ENCODE measurements at places on chromosomes 3 and 15.

DNA sequence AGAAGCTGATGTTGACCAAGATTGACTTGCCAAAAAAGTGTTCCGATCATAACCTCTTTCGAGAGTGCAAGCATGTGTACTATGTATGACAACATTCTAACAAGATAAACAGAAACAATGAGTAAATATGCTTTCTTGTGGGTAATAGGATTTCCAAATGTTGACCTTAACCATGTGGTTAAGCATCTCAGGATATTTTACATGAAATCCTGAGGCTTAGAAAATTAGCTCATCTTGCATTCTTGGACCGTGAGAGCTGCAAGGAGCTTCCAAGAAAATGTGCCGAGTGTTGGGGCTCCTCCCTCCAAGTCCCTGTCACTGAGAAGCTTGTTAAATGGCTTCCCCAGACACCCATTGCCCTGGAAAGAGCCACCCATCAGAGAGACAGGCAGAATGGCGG, 50.1 kb downstream of the C3orf20 start:
- no peak for DNase-seq

DNA sequence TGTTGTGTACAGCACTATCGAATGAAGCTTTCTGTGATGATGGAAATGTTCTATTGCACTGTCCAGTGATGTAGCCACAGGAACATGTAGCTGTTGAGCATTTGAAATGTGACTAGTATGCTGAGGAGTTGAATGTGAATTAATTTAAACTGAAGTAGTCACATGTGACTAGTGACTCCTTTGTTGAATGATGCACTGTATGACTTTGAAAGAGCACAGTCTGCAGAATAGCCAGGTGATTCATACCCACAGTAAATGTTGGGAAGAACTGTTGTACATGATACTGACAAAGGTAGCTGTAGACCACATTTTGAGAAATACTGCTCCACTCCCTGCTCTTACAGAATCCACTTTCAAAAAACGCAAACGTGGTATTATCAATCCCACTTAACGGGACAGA, 34.0 kb upstream of the ACTL6A start:
- DNase-seq = no peak

DNA sequence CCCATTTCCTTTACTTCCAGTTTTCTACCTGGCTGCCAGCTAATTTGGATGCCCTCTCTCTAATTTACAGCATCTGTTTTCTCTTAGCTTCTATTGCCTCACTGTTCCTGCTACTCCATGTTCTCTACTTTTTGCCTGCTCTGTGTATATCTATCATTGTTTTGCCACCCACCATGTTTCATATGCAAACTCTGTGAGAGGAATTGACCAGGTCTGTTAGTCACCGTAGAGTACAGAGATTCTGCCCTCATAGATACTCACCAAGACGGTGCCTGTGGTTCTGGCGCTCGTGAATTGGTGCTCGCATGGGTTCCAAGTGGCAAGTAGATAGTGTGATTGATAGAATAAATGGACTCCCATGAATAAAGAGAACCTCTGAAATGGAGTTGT, 288.8 kb downstream of the CNTN6 start:
- no peak for DNase-seq

- no peak for DNase-seq
Measured at GRCh38 chr3:43061101-43061895, 44.6 kb downstream of the POMGNT2 start.

GRCh38 chr3:144127700-144128099, 156.1 kb downstream of the DIPK2A start:
- DNase-seq = no peak

- DNase-seq = no peak
Measured at GRCh38 chr15:82140886-82141285, 95.1 kb upstream of the MEX3B start.

DNA sequence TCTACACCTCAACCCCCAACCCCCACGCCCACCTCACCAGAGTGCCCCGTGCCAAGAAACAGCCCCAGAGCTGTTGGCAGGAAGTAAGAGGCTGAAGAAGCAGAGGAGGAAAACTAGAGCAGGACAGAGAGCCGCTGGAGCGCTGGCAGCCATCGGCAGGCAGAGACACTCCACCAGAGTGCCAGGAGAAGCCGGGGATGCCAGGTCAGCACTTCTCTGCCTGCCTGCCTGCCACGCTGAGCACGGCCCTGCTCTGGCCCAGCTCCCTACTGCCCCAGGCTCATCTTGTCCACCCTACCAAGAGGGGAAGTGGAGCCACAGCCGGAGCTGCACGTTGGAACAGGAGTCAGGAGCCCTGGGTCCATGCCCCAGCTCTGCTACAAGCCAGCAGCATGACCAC, 29.7 kb downstream of the CACNA2D2 start:
- DNase-seq = no peak

GRCh38 chr15:71323584-71323983, 208.3 kb downstream of the THSD4 start:
- no peak for DNase-seq

- DNase-seq = no peak
Measured at GRCh38 chr15:69825941-69826818, 271.5 kb downstream of the TLE3 start.

GRCh38 chr15:25785641-25786025, 77.5 kb downstream of the ATP10A start:
- DNase-seq = no peak

DNA sequence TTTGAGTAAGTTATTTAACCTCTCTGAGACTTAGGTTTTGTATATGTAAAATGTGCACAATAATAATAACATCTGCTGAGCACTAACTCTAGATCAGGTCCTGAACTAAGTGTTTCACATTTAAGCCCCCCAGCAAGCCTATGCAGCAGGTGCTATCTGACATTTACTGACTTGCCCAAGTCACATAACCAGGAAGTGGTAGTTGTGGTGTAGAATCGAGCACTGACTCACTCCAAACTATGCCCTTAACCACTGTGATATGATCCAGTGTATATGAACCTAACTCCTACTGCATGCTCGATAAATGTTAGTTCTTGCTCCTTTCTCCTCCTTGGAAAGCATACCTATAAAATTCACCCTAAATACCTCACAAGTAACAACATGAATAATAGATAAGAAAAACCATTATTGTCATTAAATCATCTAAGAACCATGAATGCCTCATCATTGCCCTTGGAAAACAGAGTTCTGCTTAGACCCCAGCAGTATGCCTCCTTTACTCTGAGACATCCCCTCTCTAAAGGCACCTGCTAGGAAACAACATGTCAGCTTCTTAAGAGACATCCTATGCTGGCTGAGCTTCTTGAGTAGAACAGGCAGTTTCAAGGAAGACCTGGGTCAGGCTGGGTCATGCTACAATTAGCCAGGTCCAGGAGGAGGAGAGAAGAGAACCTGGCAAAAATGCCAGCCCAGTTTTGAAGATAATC, 3.0 kb upstream of the SHC4 start:
- peak; percentile 42 for DNase-seq

GRCh38 chr15:64315216-64315615, 40.8 kb downstream of the CSNK1G1 start:
- no peak for DNase-seq

DNA sequence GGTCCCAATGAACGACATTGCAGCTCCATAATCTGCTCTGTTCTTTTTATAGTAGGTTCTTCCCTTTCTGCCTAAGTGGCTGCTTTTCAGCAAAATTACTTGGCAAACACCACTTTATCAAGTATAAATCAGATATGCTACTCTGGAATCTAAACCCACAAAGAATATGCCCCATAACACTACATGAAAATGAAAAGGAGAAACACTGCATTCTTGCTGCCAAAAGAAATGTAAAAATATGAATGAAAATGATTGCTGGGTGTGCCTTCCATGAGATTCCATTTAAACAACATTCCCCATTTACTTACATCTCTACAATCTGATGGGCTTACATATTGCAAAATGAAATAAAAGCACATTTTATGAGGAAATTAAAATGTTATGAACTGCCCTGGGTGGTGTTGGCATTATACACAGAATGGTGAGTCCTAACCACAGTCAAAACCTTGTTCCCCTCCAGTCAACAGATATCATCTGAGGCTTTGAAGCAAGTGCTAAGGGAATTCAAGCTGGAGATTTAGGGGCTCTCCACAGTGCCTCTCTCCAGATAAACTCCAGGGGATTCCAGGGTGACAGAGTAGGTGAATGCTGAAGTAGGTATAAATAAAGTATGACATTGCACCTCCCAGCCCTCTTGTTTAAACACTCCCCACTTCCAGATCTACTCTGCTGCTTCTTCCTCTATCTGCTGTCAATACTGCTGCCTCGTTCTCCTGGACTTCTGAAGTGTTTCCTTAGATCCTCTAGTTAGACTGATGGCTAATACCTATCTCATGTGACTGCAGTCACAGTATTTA, 136.5 kb downstream of the RORA start:
- DNase-seq = no peak

DNA sequence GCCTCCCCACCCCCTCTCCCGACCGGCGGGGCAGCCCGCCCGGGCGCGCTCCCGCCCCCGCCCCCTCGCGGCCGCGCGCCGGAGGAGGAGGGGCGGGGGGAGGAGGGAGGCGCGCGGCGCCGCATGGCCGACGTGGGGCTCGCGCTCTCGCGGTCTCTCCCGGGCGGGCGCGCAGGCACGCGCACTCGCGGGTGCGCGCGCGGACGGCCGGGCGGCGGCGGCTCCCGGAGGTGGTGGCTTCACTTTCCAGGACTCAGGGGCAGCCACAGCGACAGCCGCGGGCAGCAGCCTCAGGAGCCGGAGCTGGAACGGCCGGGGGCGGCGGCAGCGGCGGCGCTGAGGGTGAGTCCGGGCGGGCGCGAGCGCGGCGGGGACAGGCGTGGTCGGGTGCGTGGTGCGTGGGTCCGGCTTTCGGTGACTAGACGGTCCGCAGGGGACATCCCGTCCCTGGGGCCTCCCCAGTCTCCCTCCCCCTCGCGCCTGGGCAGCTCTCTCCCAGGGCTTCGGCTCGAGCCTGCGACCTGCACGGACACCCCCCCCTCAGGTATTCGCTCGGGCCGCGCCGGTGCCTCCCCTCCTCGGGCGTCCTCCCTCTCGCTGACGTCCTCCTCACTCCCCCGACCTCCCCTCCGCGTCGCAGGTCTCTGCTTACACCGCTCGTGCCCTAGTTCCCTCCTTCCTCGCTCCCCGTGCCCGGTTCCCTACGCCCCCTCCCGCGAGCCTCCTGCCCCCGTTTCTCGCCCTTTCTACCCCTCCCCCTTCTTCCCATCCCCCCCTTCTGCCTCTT, at the start of gene UBE2E2:
Gene UBE2E2, plus strand, starts transcription at position 407 of the 787 bp plus-strand sequence.
- peak; percentile 16 for DNase-seq

- DNase-seq = no peak
Measured at GRCh38 chr15:68184616-68185480, 20.3 kb downstream of the CALML4 start.

DNA sequence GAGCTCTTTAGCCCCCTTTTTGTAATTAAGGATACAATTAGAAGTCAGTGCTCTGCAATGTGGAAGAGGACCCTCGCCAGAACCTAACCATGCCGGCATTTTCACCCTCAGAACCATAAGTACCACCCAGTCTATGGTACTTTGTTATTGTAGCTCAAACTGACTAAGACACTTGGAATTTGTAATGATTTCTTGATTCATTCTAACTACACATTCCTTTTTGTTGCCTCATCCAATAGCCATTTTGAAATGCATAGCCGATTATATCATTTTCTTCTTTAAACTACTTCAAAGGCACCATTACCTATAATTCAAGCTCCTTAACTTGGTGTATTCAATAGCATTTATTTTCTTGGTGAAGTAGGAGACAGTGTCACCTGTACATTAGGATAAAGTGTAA, 61.4 kb downstream of the GLB1 start:
- no peak for DNase-seq

DNA sequence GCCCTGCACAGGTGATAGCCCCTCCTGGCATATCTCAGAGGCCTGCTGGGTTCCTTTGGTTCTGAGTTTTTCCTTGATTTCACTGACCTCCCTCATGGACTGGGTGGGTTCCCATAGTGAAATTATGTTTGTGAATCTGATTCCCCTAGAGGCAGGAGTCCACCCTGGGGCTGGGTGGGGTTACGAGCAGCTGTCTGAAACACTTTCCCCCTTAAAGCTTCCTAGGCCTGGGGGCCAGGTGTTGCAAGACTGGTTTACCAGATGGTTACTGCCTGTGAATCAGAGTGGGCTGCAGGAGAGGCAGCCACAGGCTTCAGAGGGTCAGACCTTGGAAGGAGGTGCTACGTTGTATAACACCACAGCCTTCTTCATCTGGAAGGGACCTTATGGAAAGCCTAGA, 34.3 kb downstream of the IL20RB start:
- no peak for DNase-seq

DNA sequence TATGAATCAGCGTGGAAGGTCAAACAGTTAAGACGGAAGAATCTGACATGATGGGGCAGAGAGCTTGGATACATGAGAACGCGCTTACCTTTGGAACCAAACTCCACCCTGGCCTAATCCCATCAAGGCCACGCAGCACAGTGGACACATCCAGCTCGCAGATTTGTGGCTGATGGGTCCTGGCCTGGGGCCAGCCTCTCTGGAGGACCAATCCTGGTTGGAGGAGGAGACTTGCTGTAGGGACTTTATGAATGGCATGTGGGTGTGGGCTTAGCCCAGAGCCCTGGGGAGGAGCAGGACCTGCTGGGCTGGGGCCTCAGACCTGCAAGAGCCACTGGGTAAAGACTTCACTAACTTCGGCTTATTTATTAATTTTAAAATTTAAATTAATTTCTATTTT, 73.4 kb upstream of the ANKRD34C start:
- no peak for DNase-seq

DNA sequence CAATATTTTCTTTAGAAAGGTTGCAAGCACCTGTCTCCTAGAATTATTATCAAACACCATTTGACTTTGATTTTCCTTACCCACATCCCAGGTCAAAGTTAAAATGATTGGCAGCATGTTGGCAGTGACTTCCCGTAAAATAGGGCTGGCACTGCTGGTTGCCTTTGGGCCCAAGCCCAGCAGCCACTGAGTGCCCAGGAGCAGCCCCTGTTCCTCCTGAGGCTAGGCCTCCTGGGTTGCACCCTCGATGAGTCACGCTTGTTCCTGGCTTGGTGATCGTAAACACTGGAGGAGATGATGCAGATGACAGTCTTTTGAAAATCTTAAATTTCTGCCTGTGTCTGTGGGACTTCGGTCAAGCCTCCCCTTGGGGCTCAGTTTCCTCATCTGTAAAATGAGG, 290.0 kb downstream of the TLE3 start:
- no peak for DNase-seq

GRCh38 chr3:10780243-10780642, 35.8 kb upstream of the SLC6A11 start:
- DNase-seq = no peak

- DNase-seq = no peak
Measured at GRCh38 chr3:153285194-153285641, 123.2 kb downstream of the RAP2B start.

GRCh38 chr15:31528846-31529245, 202.2 kb downstream of the KLF13 start:
- DNase-seq = no peak

DNA sequence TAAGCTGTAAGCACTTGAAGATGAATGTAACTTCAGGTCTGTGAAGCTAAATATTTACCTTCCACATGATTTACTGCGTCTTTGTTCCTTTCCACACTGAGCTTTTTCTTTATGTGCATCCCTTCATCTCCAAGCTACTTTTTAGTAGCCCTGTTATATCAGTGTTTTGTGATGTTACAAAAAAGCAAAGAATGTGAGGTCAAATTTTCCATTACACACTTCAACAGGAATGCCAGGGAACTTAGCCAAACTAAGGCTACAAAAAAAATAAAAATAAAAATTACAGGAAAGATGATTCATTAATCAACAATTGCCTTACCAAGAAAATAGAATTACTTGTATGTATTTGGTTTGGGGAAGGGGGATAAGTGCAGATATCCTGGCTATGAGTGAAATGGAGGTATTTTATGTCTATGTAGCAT, 73.0 kb downstream of the FILIP1L start:
- DNase-seq = no peak

All from CD4-positive, alpha-beta T cell treated with Interleukin-2 at 100 ng/mL for 4 hours (primary cell).